Activated CD4-positive, alpha-beta T cell treated with anti-CD3 and anti-CD28 coated beads, Interleukin-2, amount 50 U/mL, for 1 hour (primary cell): ENCODE measurements at places on chromosomes 5 and 9.

- DNase-seq = no peak
Observed at GRCh38 chr9:128323791-128324190, 1.2 kb downstream of the COQ4 start.

DNA sequence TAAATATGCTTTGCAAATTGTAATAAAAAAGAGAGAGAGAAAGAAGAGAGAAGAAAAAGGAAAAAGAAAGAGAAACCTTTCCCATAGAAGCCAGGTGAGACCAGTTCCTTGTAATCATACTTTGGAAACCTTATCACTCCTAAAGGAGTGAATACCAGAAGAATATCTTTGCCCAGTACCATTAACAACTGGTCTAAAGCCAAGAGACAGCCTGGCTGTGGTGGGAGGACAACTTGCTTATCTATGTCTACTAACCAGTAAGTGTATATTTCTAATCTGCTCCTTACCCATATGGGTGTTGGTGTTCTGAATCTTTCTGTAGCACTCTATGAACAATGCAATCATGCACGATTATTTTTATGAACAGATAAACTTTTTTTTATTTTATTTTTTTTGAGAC is 10.5 kb upstream of the TXN start:
- DNase-seq = no peak

GRCh38 chr5:126837906-126838539 is 61.1 kb downstream of the LMNB1 start:
- no peak for DNase-seq

DNA sequence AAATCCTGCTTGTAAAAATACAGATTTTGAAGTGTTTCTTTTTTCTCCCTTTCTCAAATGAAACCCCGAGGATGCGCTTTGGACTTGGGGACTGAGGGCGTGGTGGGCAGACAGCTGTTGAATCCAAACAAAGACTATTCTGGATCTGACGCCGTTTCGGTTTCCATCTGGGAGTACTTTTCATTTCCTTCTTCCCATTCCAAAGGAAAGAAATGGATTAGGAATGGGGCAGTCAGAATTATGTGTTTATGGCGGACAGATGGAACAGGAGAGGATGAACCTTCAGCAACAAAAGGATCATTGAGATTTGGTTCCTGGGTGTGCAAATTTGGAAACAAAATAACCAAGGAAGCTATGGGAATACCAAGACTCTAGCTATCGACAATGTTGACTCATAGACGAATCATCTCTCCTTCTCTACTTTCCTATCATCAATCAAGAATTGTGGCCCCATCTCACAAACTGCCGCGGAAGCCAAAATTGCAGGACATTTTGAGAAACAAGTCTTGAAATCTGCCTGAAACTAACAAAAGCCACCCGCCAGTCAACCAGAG is 300.6 kb downstream of the PARP8 start:
- DNase-seq = no peak

DNA sequence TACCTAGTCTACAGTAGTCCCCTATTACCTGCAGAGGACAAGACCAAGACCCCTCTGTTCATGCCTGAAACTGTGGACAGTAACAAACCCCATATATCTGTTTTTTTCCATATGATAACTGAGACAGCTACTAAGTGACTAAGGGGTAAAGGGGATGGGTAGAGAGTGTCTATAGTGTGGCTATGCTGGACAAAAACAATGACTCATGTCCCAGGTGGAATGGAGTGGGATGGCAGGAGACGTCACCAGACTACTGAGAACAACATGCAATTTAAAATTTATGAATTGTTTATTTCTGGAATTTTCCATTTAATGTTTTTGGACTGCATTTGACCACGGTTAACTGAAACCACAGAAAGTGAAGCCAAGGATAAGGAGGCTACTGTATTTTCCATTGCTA is 171.8 kb downstream of the AGTPBP1 start:
- DNase-seq = no peak

DNA sequence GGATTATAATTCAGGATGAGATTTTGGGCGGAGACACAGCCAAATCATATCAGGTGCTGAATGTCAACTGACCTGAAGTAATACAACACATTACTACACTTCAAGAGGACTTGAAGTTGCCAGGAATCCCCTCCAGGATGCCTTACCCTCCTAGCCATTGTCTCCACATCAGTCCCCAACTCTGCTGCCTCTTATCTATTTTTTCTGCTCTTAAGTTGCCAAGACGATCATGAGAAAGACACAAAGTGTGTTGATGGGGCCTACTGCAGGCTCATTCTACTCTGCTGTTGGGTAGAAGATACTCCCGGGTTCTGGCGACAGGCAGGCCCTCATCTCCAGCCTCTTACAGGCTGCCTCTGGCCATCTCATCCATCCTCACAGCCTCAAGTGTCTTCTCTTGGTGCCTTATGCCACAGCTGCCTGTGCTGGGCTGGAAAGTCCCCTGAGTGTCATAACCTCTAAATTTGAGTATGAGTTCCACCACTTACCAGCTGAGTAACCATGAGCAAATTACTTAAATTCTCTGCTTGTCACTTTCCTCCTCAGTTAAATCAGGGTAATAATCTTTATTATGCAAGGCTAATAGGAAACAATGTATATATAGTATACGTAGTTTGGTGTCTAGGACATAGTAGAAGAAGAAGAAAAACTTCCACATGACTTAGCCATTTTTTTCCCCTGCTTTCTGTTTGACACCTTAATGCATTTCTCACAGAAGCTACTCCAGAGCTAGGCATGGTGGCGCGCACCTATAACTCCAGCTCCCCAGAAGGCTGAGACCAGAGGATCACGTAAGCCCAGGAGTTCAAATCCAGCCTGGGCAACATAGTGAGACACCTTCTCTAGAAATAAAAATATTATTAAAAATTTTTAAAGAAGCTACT is 73.0 kb upstream of the SNX2 start:
- DNase-seq = no peak
